RKO (cell line): ENCODE measurements at places on chromosomes 5 and 9.

DNA sequence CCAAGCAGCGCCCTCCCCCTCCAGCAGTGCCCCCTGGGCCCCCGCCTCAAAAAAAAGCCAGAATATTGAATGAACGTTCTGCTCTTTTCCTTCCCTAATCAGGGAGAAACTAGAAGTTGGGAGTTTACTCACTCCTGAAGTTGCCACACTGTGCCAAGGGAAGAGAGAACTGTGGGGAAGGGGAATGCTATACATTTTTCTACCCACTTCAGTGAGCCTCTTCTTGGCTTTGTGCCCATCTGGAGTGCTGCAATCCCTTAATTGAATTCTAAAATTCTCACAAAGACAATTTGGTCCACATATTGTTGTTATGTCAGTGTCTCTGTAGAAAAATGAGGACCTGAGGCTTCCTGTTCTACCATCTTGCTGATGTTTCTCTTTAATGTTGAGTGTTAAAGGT lies 443.7 kb downstream of the DIRAS2 start:
- DNase-seq = no peak

DNA sequence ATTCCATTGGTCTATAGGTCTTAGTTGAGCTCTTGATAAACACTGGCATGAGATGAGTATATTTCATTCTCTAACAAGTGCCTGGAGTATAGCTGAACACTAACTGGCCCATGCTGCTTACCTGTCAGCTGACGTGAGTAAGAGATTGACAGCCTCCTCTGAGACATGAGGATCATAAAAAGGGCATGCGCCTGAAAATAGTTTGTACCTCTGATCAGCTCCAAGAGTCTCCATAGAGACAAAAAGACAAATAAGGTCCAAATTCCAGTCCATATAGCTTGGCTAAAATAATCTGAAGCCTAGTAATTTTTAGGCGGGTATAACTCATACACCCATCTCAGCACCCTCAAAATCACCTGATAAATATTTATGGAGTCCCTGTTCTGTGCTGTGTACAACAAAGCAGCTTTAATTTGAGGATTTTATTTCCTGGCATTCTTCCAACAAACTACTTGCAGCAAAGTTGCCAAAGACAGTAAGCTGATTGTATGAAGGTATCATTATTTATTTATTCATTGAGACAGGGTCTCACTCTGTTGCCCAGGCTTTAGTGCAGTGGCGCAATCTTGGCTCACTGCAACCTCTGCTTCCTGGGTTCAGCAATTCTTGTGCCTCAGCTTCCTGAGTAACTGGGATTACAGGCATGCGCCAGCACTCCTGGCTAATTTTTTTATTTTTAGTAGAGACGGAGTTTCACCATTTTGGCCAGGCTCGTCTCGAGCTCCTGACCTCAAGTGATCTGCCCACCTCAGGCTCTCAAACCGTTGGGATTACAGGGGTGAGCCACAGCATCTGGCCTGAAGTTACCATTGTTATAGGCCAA lies 16.2 kb upstream of the FSD1L start:
- DNase-seq = no peak

DNA sequence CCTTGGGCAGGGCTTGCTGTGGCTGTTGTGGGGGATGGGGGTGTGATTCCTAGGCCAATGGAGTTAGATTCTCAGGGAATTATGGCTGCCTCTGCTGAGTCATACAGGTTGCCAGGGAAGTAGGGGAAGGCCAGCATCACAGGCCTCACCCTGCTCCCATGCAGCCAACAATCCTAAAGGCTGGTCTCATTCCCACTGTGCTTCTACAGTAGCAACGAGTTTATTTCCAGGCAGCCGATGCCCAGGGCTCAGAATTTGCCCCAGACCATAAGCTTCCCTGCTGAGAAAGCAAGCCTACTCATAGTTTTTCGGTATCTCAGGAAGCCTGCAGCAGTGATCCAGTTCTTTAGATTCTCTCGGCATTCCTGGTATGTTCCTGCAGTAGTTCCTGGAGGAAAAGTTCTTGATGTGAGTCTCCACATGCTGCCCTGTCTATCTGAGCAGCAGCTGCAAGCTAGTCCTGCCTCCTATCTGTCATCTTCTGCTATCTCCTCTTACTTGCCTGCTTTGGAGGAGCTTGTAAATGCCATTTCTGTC lies 59.3 kb upstream of the SELENOP start:
- no peak for DNase-seq

GRCh38 chr5:145939540-145940065 lies 3.2 kb downstream of the SH3RF2 start:
- DNase-seq = no peak

- DNase-seq = peak; percentile 32
Observed at GRCh38 chr5:74632947-74633356, 7.6 kb downstream of the ENC1 start.

GRCh38 chr5:125890511-125890931 lies 532.7 kb upstream of the GRAMD2B start:
- DNase-seq = no peak

DNA sequence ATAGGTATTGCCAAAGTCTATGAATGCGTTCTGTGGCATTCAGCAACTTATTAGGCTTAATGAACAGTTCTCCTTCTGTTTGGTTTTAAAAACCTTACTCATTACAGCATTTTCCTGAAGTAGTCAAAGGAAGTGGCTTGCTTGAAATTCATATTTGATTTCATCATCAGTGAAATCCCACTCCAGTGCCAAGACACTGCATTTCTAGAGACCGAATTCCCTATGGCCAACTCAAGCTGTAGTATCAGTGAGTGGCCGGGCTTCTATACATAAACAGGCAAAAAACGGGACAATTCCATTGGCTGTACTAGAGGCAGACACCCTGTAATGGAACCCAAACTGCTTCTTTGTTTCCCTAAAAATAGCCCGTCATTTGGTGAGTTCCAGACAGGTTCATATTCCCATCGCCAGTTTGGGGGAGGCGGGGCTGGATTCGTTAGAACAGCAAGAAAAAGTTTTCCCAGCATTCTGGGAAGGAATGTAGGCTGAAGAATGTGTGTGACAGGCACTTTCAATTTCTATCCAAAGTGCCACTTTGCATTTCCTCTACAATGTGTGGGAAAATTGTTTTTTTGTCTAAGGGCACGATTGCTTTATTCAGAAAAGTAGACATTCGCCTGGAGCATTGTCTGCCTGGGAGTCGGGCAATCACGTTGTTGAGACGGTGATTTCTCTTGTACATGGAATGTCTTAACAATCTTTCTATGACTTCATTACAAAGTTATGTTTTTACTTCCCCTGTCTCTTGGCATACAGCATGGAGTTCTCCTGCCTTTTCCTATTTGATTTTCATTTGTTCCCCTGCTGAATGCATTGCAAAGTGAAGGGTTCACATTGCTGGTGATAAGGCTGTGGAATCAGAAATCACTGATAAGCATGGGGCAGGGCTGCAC lies 141.8 kb upstream of the MAST4 start:
- DNase-seq = no peak

DNA sequence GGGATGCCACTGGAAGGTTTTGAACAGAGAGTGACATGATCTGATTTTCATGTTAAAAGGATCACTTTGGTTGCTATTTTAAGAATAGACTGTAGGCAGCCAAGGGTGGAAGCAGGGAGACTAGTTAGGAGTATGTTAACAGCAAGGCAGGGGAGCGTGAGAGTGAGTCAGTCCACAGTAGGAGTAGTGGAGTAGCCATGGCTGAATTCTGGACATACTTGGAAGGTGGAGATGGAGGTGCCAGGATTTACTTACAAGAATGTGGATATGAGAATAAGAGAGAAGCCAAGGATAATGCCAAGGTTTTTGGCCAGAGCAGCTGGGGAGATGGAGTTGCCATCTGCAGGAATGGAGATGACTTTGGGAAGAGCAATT lies 118.8 kb downstream of the GALNT10 start:
- no peak for DNase-seq

GRCh38 chr9:32502464-32502863 lies 23.5 kb downstream of the RIGI start:
- peak; percentile 49 for DNase-seq

DNA sequence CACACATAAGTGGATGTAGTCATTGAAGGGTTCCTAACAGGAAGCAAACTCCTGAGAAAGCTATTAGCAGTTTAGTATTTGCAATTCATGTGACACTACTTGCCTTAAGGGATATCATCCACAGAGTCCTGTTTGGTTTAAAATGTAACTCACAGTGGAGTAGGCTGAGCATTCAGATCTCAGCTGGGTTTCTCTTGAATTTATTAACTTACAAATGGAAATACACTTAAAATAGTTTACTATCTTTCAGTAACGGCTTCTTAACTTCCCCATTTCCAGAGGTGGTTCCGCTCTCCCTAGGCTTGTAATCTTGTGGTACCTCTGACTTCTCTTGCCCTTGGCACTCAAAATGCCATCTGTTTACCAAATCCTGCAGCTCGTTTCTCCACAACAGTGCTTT lies 660.7 kb upstream of the ADAMTS16 start:
- no peak for DNase-seq

DNA sequence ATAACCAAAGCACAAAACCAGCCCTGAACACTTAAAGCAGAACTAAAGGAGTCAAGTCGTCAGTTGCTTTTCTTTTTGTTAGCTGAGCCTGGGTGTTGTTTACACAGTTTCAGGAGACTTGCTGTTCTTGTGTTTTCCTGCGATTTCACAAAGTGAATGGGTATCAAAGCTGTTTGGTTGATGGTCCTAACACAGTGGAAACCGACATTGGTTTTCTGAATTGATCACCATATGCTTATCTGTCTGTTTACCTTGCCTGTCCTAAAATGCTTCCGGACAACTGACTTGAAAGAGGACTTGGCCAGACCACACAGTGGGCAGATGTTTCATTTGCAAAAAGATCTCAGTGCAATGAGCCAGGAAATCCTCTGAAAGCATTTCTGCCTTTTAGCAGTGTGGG lies 676.4 kb downstream of the PRELID2 start:
- DNase-seq = no peak

- DNase-seq = no peak
Observed at GRCh38 chr5:160641405-160641804, 210.6 kb downstream of the ATP10B start.

GRCh38 chr5:5195128-5195918 lies 55.2 kb downstream of the ADAMTS16 start:
- DNase-seq = no peak

DNA sequence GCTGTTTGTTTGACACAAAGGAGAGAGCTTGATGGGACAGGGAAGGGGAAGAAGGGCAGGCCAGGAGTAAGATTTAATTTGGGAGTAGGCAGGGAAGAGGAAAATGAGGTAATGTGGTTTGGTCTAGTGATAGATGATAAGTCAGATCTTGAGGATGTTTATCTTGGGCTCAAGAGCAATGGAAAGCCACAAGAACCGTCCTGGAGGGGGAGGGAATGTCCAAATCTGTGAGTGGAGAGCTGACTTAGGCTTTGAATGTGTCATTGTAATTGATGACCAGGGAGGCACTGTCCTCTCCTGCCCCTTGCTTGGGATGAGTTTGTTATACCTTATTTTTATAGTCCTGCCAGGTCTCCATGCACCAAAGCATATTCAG lies 37.5 kb downstream of the MAMDC2 start:
- no peak for DNase-seq

DNA sequence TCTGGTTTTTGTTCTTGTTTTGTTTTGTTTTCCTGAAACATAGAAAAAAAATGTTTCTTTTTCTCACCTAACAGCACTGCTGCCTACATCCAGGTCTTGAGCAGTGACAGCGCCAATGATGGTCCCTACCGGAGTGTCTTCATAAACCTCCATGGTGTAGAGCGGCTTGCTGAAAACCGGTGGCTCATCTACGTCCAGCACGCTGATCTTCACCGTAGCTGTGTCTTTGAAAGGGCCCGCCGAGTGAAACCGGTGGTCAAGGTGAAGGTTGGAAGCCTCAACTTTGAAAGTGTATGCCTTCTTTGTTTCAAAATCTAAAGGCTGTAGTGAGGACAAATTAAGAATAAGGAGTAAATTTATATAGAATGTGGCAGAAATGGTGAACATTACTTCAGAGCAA lies 1051.0 kb downstream of the CDH12 start:
- no peak for DNase-seq

DNA sequence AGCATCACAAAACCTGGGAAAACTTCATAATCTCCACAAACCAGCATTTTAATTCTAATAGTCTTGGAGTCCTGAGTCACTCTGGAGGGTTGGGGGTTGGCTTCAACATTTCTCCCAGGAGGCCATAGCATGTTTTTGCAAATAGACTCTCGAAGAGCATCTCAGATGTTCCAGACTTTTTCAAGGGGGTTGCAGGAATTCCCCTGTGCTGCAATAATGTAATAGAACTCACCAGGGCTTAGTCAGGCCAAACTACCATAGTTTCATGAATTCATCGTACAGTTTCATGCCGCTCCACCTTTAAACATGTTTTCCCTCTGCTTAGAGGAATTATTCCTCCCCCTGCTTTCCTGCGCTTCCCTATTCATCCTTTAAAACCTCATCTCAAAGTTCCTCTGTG lies 499.5 kb upstream of the KLF4 start:
- DNase-seq = no peak

DNA sequence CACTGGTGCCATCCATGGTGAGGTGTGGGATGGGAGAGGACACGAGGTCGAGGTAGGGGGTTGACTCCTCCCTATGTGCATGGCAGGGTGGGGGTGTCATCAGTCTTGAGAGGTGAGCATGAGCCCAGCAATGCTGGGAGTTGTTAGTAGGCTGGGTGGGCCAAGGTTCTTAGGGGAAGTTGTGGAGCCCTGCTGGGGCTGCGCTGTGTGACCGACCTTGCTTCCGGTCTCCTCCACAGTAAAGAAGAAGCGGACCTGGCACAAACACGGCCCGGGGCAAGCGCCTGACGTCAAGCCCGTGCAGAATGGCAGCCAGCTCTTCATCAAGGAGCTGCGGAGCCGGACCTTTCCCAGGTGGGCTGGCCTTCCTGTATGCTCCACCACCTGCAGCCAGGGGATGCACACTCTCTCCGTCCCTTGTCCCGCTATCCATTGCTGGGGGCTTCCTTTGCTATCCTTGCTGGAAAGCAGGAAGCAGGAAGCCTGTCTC lies 59.8 kb downstream of the PHF2 start:
- DNase-seq = no peak

GRCh38 chr5:43016217-43016779 lies 23.8 kb downstream of the ANXA2R start:
- no peak for DNase-seq

DNA sequence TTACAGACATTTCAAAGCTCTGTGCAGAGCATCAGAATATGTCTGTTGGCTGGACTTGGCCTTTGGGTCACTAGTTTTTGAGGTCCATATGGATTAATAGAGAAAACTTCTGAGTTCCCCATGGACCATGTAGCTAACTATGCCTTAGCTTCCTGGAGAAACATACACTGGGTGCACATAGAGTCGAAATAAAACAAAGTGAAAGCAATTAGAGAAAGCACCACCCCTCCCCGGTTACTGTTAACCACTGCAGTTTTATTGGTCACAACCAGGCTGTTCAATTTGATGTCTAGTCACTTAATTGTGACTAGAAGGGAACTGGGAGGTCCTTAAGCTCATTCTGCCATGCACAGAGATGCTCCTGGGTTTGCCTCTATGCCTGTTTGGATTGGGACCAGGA lies 4.2 kb downstream of the FAM240B start:
- DNase-seq = no peak
